Putamen (tissue), 1 donor: ENCODE measurements at places on chromosomes 11 and 22.

DNA sequence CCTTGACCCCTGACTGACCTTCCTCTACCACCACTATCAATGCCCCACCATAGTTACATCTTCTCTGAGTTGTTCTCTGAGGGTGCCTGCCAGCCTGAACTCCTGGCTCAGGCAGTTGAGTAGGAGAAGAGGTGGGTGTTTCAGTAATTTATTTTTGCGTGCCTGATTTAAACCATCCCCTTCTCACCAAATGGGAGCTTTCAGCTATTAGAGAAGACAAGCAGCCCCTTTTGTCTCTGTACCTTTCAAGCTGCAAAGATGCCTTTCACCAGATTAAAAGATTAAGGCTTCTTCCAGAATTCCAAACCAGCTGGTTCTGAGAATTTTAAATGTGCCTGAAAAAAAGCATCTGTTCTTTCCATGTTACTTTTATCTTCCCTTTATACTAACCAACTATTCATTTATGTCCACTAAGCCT lies 223.8 kb downstream of the FAM76B start:
- DNase-seq, result peak; percentile 62

DNA sequence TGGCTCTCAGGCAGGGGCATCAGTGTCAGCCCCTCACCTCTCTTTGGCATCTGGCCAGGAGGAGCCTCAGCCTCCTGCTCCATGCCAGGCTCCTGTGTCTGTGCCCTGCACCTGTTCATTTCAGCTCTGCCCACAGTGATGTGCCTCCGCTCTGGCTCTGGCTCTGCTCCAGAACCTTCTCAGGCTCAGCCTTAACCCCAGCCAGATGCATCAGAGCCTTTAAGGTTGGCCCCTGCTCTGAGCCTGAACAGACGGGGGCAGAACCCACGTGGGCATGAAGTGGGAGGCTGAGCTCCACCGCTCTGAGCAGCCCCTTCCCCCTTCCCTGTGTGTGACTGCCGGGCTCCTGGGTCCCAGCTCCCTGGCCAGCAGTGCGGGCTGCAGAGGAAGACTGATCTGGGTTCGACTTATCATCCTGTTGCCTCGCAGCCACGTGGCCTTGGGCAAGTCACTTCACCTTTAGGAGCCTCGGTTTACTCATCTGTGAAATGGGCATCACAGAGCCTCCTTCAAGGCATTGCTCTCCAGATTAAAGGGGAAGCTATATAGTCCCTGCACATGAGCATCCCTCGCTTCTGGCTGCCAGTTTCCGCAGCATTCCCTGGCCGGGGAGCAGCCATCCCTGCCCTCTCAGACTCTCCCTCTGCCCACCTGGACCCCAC lies 44.7 kb upstream of the RTL6 start:
- no peak for DNase-seq

- DNase-seq, result no peak
Observed at GRCh38 chr11:106091480-106092123, 14.1 kb downstream of the AASDHPPT start.

GRCh38 chr11:33248416-33248971 lies 8.7 kb upstream of the HIPK3 start:
- DNase-seq, result no peak

DNA sequence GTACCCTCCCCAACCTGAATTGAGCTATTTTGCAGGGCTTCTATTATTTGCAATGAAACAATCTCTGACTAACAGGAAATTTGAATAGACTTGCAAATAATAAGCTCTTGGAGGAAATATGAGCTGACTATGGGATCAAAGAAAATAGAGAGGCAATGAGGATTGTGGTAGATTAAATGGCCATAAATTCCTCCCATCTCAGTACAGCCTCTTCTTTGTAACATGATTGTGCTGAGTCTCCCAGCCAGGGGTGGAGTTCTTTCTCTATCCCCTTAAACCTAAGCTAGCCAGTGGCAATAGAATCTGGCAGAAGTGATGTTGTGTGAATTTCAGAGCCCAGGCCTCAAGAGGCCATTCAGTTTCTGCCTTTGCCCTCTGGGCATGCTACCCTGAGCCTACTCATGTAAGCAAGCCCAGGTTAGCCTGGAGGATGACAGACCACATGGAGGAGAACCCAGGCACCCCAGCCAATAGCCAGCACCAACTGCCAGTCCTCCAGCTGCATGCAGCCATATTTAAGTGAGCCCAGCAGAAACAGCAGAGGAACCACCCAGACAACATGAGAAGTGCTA lies 86.8 kb upstream of the TP53I11 start:
- no peak for DNase-seq

- no peak for DNase-seq
Observed at GRCh38 chr11:44829838-44830237, 103.1 kb downstream of the TSPAN18 start.
